ENCODE measurements at places on chromosomes 13 and 19. TPM values are rescaled to one million over a fixed set of nuclear protein-coding genes. Genes with fewer than 3 reads are reported as not detected.

Gene MEX3D
- 21.9 TPM for total RNA-seq

Gene ELAVL3
- total RNA-seq = not detected

Gene RNF113B
- total RNA-seq = not detected

DNA sequence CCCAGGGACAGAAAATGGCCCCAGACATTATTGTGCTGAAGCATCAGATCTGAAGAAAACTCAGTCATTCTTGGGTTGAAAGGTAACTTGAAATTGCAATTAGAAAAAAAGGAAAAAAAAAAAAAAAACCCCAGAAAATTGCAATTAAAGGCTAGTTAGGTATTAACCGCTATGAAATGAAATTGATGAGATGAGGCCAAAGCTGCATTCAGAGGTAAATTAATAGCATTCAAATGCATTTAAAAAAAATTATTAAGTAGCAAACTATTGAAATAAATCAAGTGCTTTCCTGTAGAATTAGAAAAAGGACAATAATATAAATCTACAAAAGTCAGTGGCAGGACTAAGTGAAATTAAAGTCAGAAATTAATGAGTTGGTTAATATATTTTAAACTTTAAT is 6.4 kb downstream of the PGLS start:
- no peak for DNase-seq

DNA sequence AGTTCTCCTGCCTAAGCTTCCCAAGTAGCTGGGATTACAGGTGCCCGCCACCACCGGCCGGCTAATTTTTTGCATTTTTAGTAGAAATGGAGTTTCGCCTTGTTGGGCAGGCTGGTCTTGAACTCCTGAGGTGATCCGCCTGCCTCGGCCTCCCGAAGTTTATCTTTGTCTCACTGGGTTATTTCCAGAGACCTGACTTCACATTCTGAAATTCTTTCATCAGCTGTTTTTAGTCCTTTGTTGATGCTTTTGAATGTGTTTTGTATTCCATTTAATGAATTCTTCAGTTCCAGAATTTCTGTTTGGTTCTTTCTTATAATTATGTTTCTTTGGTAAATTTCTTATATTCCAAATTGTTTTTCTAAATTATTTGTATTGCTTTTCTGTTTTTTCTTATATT is 55.4 kb upstream of the MLNR start:
- no peak for DNase-seq

DNA sequence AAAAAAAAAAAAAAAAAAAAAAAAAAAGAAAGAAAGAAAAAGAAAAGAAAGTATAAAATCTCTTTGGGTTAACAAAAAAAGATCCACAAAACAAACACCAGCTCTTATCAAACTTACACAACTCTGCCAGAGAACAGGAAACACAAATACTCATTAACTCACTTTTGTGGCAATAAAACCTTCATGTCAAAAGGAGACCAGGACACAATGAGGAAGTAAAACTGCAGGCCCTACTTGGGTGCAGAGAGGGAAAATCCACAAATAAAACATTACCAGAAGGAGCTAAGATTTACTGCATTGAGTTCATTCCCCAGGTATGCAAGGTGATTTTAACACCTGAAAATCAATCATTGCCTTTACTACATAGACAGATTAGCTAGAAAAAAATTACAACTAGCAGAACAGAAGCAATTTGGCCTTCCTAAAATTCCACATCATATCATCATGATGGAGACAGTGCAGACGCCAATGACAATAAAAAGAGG is 9.6 kb upstream of the CEACAM5 start:
- no peak for DNase-seq

- no peak for DNase-seq
These were observed 8.4 kb downstream of the COMP start for GRCh38 chr19:18782559-18783225.

- no peak for DNase-seq
These were observed 54.0 kb downstream of the ENOX1 start for GRCh38 chr13:43732726-43733125.

GRCh38 chr13:79405501-79405830 is 589 bp downstream of the RBM26 start:
- peak; percentile 58 for DNase-seq

- no peak for DNase-seq
These were observed 5.2 kb upstream of the ZNF579 start for GRCh38 chr19:55585658-55586339.
